ENCODE measurements at places on chromosomes 3 and 15.

- DNase-seq: no peak
Measured at GRCh38 chr3:128933922-128934253, 54.5 kb downstream of the ACAD9 start.

GRCh38 chr3:168655611-168656010 is 559.9 kb upstream of the GOLIM4 start:
- no peak for DNase-seq

DNA sequence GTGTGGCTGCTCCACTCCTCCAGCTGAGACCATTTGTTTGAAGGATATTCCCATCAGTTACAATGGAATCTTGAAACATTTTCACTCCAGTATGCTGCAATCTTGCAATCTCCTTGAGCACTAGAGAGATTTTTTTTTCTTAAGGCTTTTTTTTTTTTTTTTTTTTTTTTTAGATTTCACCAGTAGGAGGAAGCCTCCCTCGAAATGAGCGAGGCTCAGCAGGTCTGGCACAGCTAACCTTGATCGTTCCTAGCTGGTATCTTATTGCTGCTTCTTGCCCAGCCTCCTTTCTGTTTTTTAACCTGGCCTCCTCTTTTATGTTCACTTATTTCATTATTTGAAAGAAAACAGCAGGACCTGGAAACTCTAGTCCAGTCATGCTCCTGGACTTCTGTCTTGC is 48.1 kb downstream of the RAP2B start:
- DNase-seq: no peak

DNA sequence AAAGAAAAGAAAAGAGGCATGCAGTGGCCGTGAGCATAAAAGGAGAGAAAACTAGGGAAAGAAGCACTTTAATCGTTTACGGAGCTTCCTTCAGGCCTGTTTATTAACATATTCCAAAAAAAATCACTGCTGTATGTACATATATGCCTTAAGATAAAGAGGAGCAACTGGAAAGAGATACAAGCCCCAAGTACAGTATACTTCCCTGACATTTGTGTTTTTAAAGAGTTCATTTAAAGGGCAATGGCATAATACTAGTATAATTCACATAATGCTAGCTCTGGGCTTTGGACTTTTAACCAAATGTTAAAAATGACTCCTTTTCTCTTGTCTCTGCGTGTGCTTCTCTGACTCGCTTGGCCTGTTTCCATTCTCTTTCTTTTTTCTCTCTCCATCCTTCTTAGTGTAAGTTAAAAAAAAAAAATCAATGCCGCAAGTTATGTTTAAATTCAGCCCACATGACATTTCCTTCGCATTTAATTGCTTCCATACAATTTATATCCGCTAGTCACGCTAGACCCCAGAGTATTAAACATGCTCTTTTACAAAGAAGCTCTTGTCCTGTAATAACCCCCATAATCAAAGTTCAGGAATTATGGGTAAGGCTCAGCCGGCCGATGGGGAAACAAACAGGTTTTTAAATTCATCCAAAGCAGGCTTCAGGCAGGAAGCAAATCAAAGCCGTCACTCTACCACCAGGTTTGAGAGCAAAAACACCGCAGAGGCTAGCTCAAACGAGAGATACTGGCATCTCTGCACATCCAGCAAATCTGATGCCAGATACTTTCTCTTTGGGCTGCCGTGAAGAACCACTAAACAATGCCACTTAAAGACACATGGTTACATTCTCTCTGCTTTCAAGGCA is 19.4 kb downstream of the WWTR1 start:
- DNase-seq: no peak

- DNase-seq: no peak
Measured at GRCh38 chr3:62749130-62749529, 126.1 kb downstream of the CADPS start.

- DNase-seq: no peak
Measured at GRCh38 chr15:39744334-39745103, 38.1 kb downstream of the FSIP1 start.

Measured in stimulated activated CD8-positive, alpha-beta memory T cell treated with anti-CD3 and anti-CD28 coated beads, Interleukin-7, amount 100 ng/mL, for 1 hour (primary cell).